ENCODE measurements at places on chromosomes 2 and 18. TPM values are rescaled to one million over a fixed set of nuclear protein-coding genes. Genes with fewer than 3 reads are reported as not detected.

DNA sequence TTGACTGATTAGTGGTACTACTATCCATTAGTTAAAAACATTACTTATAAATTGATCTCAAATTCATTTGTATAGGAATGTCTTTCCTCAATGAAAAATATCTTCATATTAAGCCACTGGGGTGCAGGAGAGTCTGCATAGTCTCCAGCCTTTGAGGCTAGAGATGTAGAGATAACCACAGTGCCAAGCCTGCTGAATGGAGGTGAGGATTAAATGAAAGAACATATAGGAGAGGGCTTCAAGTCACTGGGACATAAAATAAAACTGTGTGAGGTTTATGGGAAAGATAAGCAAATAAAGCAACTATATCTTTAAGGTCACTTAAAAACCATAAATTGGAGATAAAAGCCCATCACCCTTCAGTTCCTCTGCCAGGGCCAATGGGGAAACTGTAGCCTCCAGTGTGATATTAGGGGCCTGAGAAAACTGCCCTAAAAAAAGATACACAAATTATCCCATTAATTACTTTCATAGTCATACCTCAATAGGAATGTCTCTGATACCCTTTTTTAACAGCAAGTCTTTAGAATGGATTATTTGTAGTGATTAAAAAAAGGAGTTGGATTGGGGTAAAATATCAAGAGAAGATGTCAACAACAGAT, 27.6 kb downstream of the GALNT3 start:
- no peak for DNase-seq

DNA sequence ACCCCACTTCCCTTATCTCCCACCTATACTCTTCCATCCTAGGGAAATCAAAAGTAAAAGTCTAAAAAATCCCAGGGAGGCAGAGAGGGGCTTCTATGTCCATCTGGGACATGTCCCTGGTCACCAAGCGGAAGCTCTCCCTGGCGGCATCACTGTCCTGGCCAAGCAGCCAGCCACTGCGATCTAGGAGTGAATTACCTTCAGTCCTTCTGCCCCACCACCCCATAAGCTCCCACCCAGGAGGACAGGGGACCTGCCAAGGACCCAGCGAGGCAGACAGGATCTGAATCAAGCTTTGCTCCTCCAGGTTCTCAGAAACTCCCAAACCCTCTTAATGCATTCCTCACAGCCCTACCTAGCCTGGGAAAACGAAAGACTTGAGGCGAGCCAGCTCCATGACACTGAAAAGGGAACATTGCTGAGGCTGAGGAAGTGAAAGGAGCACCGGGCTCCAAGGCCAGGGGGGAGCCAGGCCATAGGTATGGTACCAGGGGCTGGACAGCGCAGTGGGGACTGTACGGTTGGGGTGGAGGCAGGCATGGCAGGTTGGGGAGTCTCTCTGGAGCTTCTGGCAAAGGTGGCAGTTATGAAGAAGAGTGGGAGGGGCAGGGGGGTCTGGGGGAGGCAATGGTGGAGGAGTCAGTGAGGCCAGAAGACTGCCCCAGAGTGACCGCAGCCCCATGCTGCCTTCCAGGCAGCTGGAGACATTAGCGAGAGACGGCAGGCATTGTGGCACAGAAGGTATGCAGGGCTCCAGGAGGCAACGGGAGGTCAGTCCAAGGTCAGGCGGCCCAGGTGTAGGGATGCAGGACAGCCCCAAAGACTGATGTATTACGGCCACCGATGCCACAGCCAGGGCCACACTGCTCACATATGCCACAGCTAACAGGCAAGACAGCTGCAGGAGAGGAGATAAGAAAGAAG, 2.7 kb upstream of the SLC23A3 start:
- no peak for DNase-seq

DNA sequence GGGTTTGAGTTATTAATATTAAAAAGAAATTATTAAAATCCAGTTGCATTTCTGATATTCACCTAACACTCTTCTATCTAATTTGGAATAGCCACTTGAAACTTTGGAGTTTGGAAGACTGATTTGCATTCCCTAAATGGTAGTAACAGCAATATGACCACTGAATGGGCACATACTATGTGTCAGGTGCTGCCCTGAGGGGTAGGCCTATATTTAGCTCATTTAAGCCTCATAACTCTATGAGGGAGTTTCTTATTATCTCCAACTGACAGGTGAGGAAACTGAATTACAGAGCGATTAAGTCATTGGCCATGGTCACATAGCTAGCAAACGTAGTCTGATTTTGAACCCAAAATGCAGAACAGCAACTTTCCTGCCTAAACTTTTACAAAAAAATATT, 77.3 kb downstream of the VWA3B start:
- no peak for DNase-seq

- DNase-seq = no peak
These were observed 241.6 kb downstream of the NEDD4L start for GRCh38 chr18:58285449-58286130.

GRCh38 chr2:33777786-33778185, 178.7 kb upstream of the FAM98A start:
- DNase-seq = no peak

DNA sequence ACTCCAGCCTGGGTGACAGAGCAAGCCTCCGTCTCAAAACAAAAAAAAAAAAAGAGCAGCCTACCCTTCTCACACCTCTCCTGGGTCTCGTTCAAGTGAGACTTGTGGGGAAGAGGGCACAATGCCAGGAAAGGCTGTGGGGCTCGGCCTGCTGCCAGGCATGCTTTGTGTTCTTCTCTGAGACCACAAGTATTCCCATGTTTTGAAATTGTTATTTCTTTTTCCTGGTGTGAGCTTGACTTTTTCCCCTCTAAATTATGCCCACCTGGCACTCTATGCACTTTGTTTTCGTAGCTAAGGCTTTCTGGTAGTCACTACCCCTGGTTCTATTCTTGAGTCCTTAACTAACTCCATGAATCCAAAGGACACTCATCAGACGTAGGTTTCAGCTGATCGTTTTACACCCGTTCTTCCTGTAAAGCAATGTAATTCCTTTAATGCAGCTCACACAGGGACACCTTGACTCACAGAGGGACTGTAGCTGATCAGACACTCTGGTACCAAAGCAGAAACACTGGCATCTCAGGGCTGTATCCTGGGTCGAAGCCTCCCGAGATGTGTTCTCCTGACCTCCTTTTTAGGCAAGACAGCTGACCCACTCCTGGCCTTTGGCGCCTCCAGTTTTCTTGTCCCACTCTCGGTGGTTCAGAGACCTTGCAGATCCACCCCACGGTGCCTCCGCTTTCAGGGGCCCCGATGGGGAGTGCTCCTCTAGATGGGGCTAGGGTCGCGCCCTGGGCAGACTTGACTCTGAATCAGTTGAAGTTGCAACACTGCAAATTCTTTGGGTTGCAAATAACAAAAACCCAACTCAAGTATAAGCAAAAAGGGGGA, 193.3 kb upstream of the AGAP1 start:
- no peak for DNase-seq

- DNase-seq = no peak
These were observed 142.1 kb downstream of the CABLES1 start for GRCh38 chr18:23277399-23277798.

DNA sequence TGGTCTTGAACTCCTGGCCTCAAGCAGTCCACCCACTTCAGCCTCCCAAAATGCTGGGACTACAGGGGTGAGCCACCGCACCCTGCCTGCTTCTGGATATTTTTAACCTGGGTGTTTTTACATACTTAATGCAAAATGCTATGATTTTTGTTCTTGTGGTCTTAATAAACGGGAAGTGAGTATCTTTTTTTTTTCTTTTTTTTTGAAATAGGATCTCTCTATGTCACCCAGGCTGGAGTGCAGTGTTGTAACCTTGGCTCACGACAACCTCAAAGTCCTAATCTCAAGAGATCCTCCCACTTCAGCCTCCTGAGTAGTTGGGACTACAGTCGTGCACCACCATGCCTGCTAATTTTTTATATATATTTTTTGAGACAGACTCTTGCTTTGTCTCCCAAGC, 19.2 kb upstream of the ASXL2 start:
- no peak for DNase-seq

DNA sequence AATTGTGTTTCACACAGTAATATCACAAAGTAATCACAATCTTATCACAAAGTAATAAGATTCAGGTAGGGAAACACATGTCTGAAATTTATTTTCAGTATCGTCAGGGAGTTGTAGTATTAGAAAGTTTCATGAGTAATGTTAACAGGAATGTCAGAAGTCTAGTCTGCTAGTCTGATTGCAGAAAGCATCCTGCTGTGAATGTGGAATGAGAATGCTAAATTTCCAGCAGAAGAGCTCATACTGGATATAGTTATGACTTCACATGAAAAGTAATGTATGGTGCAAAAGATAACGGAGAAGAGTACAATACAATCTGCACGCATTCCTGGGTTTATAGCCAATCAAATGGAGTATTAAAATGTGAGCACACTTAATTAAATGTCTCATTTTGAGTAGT, 494.7 kb upstream of the SETBP1 start:
- no peak for DNase-seq

DNA sequence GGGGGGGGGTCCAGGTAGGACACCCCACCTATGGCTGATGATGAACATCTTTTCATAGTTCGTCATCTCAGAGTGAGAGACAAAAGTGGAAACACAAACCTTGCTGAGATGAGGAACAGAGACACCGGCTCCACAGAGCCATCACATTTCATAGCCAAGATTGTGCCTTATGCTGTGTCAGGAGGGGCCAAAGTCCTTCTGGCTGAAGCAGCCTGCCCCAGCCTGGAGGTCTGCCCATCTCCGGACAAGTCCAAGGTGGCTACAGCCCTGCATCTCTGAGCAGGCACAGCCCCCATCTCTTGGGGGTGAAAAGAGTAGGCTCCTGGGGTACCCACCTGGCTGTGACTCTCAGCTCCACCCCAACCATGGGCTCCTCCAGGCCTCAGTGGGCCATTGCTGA, 70.3 kb downstream of the ZBTB7C start:
- DNase-seq = no peak

DNA sequence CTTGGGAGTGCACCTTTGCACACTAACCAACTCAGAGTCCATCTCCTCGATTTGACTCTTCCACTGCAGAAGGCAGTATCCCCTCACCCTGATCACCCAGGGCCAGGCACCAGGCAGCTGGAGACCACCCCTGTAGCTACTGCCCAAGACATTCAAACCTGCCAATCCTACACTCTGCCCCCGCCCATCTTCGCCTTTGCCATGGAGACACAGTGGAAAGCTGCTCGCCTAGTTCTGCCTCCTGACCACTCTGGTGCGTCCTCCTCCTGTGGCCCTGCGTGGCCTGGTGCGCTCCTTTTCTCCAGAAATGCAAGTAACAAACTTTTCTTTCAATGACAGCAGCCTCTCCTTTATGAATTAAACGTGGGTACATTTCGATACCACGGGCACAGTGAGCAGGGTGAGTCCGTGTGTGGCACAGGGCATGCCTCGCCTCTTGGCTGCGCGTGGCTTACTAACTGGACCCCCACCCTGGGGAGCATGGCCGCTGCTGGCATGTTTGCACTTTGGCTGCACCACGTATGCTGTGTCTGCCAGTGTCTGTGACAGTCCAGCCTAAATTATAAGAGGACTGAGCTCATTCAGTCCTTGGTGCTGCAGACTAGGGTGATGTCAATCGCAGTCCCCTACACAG, 47.6 kb downstream of the LONRF2 start:
- DNase-seq = no peak

GRCh38 chr2:180124273-180125139, 117.4 kb upstream of the CWC22 start:
- DNase-seq = no peak

DNA sequence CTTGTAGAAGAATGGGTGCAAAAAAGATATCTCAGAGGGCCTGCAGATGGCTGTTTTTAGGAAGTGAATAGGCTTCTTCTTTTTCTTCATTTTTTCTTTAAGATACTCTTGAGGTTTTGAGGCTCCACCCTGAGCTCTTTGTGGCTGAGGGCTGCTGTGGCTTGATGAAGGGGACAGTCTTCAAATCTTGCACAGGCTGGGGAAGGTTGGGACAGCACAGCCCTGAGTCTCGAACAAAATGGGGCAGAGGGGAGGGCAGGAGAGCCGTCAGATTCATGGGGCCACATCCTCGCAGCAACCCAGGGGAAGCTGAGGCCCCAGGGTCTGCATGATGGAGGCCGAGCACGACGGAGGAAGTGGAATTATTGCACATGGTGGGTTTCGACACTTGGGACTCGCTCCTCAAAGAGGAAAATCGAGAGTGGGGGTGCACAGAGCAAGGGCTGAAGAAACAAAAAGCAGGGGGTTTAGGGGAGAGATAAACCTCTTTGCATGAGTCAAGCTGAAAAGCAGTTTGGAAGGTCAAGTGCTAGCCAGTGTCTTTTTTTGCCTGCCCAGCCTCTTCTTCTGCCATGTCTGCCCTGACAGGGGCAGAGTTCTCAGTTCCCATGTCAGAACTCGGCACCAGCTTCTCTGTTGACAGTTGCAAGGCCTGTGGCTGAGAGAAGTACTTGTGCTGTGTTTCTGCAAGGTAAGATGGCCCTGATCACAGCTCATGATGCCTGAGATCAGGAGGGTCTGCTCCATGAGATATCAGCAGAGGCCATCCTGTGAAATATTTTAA, 19.5 kb downstream of the INPP4A start:
- DNase-seq = no peak

- DNase-seq = no peak
These were observed 129.9 kb downstream of the NCOA1 start for GRCh38 chr2:24620936-24621335.

GRCh38 chr2:101630224-101630949, 67.1 kb upstream of the MAP4K4 start:
- DNase-seq = no peak

DNA sequence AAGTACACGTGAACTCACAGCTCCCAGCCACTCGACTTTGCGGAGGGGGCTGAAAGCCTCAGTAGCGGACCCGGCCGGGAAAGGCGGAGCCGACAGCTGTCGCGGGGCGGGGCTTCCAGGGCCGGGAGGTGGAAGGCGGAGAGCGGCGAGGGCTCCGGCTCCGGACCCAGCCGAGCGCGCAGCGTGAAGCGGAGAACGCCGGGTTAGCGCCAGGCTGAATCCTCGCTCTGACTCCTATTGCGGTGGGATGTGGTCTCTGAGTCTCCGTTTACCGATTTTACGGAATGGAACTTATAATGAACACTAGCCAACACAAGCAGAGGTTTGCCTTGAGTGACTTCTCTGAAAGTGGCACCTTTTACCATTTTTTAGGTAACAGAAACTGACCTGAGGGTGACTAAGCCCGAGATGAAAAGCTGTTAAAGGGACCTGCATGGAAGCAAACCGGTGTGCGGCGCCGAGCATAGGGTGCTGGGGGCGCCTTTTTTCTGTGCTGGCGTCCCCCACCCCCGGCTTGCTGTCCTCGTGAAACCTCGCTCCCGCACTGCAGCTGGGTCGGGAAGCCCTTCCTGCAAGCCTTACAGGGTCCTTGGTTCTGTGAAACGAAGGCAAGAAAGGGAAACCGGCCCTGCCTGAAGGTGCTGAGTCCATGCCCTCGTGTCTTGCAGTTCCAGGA, 72.9 kb downstream of the EN1 start:
- DNase-seq = no peak

The CRYGC gene
- total RNA-seq = not detected

The NPPC gene
- total RNA-seq = 0.82 TPM

The POTEI gene
- not detected for total RNA-seq

The BARD1 gene
- total RNA-seq = 13.5 TPM

The DSC2 gene
- total RNA-seq = 19.5 TPM

The RAD51AP2 gene
- total RNA-seq = 0.22 TPM

The VRK2 gene
- total RNA-seq = 15.4 TPM

The CAPN14 gene
- 0.16 TPM for total RNA-seq

The LIPG gene
- total RNA-seq = 0.93 TPM

Measured in right atrium auricular region (tissue), 2 donors.